ENCODE measurements at places on chromosomes 16 and 17.

DNA sequence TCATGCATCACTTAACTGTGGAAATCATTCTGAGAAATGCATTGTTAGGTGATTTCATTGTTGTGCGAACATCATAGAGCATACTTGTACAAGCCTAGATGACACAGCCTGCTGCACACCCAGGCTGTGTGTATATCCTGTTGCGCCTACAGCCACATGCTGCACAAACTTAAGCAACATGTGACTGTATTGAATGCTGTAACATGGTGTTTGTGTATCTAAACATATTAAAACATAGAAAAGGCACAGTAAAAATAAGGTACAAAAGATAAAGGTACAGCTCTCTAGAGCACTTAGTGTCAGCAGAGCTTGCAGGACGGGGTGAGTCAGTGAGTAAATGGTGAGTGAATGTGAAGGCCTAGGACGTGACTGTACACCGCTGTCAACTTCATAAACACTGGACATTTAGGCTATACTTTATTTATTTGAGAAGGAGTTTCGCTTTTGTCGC, 11.9 kb downstream of the FOXK2 start:
- no peak for DNase-seq

DNA sequence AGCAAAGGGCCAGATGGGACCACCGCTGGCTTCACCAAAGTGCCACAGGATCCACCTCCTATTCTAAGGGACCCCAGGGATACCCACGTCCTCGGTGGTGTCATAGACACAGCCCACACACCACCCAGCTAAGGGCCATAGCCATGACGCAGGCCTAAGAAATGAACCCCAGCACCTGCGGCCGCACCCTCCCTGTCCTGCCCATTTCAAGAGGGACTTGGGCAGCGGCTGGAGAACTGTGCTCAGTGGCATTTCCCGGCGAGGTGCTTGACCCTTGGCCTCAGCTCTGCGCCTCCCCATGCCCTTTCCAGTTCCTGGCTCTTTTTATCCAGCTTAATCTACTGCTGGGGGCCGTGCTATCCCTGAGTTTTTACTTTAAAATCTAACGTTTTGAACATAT, 27.3 kb downstream of the ZNF778 start:
- no peak for DNase-seq

GRCh38 chr16:26129997-26130396, 438.2 kb downstream of the HS3ST4 start:
- DNase-seq, result no peak

DNA sequence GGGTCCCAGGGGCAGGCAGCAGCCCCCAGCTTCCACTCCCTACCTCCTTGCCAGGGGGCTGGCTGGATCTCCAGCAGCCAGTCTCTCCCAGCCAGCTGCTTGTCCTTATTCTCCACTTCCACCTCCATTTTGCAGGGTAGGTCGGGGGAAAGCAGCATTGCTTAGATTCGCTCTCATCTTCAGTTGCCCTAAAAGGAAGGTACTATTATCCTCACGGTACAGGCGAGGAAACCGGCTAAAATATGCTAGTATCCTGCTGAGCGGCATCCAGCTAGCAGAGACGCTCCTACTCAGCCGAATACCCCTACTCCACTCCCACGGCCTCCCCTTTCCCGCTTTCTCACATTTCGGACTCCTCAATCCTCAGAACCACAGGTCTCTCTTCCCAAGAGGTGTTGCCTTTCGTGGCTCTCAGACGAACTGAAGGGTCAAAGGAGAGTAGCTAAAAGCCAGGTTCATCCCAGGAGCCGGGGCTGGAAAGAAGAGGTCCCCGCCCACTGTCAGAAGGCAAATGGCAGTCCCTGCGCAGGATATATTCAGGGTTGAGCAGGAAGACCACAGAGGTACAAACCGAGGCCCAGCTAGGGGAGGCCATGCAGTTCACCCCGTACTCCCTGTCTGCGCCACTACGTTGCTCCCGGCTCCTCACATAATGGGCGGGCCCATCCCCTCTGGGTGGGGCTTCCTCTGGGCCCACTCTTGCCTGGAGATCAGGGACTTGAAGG, 1.7 kb upstream of the RAB11FIP4 start:
- no peak for DNase-seq

- no peak for DNase-seq
Measured at GRCh38 chr16:25693631-25694030, 1.9 kb downstream of the HS3ST4 start.

- no peak for DNase-seq
Measured at GRCh38 chr16:85968041-85968920, 69.3 kb downstream of the IRF8 start.

DNA sequence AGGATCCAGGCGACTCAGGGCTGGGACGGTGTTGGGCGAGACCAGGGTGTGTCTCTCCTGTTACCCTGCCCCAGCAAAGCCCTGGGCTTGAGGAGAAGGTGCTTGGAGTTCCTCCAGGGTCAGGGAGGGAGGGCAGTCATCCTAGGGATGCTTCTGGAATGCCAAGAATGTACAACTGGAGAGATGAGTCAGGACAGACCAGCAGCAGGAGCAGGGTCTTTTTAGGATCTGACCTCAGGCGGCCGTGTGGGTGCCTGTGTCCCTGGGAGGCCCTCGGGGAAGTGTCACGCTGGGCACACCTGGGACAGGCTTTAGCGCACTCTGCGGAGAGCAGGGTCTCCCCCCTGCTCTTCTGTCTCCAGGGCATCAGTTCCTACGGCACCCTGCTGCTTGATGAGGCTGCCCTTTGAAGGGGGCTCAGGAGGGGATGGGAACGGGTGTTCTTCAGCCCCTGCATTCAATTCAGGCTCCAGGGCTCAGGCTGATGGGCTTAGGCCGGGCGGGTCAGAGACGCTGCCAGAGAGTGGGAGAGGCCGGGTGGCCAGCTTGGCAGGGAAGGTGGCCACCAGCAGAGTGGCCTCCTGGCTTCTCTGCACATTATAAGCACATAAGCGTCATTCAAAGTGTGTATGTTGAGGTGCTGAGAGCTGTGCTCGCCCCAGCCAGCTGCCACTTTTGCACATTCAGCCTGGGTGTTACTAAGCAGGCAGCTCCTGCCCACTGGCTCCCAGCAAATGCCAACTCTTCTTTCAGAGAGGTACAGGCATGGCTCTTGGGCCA, 8.4 kb upstream of the MTSS2 start:
- no peak for DNase-seq

- no peak for DNase-seq
Measured at GRCh38 chr17:8253801-8254200, 4.7 kb downstream of the PFAS start.

DNA sequence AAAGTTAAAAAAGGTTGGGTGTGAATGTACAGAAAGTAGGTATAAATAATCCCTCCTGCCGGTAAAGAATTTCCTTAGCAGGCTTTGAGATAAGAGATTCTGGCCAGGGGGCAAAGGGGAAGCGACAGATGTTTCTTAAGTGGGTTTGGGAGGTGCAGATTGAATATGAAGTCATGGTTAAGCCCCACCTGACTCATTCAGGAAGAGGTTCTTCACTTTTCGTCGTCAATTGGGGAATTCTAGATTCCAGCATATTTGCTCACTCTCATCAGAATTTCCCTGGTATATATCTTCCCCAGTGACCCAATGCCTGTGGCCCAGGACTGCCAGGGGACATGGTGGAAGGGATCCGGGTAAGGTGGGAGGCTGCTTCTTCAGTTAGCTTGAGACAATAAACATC, 127.8 kb downstream of the CPPED1 start:
- no peak for DNase-seq

- DNase-seq, result no peak
Measured at GRCh38 chr17:76660656-76661042, 17.1 kb upstream of the ST6GALNAC1 start.

- DNase-seq, result no peak
Measured at GRCh38 chr17:79989106-79989835, 46.4 kb downstream of the TBC1D16 start.

DNA sequence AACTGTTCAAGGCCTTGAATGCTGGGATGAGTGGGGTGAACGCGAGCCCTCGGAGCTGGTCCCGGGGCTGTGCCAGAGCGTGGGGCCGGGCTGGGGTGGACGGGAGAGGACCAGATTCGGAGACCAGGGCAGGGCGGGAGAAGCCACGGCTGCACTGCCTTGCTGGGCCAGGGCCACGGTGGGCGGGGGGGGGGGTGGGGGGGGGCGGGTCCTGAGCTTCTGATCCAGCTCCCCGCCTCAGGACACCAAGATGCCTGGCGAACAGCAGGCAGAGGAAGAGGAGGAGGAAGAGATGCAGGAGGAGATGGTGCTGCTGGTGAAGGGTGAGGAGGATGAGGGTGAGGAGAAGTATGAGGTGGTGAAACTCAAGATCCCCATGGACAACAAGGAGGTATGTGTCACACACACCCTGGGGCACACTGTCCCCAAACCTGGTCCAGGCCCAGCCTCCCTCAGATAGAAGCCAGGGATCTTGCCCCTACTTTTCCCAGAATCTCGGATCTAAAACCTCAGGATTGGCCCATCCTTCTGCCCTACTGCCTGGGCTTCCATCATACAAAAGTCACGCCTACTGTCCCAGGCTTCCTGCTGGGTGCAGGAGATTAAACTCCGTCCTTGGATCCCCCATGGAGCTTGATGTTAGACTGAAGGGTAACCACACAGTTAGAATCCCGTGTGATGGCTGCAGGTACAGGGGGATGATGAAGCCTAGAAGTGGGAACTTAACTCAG, 563 bp downstream of the ZNF771 start:
- DNase-seq, result no peak

DNA sequence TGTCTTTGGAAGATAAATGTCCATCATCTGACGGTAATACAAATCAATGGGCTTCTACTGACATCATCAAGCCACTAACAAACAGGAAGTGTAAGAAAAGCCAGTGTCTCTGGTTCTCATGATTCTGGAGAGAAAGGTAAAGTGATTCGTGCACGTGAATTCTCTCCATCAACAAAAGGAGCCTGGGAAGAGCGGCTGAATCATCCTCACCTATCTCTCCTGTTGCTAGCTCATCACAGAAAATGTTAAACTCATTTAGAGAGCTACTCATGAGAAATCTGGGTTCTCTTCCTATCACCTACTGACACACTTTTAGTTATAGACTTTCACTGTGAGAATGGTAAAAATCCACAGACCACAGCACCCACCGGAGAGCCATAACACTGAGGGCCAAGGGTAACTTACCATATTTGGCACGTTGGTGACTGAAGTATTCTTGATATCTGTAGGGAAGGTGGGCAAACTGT, 70.3 kb downstream of the CREBBP start:
- DNase-seq, result no peak

- no peak for DNase-seq
Measured at GRCh38 chr17:55433029-55433628, 11.5 kb upstream of the MMD start.

GRCh38 chr17:82898976-82899514, 59.2 kb upstream of the ZNF750 start:
- DNase-seq, result no peak

- DNase-seq, result no peak
Measured at GRCh38 chr17:27240086-27240801, 53.7 kb upstream of the WSB1 start.

- DNase-seq, result no peak
Measured at GRCh38 chr17:72816406-72816805, 276.1 kb downstream of the SLC39A11 start.

- no peak for DNase-seq
Measured at GRCh38 chr16:83771306-83771942, 36.4 kb upstream of the HSBP1 start.

DNA sequence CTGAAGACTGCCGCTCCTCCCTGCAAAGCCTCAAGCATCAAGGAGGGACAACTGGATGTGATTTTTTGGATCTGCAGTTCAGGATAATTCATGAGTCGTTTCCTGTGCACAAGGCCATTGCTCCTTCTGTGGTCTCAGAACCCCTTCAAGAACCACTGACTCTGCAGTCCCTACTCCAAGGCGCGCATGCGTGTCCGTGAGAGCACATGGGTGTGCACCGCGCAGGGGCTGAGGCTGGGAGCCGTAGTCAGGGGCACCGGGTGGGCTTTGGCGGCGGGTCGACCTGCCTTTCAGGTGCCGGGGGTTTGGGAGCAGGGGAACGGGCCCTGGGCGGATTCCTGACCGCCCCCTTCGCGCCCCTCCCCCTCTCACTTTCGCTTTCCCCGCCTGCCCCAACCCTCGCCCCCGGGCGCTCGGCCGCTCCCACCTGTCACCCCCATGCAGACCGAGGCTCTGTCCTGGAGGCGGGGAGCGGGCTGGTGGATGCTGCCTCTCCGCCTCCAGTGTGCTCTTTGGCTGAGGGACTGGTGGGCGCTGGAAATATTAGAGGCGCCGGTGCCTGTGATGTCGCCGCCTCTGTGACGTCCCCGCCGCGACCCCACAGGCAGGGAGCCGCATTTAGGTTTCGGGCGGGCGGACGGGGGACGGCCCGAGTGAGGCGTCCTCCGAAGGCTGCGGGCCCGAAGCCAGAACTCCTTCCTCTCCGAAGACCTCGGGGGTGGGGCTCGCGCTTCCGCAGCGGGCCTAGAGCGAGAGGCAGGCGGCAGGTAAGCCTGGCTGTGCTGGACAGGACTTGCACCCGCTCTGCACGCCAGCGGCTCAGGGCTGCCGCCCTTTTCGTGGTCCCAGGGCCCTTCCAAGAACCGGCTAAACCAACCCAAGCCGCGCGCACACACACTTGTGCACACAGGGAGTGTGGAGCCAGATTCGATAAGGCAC, at the start of gene SPATA32:
TSS of gene SPATA32 (minus strand) at position 518 of the 939 bp plus-strand sequence. CDS start at position 440, 78 bp downstream.
- peak; percentile 66 for DNase-seq

- no peak for DNase-seq
Measured at GRCh38 chr17:12536021-12536420, 129.7 kb upstream of the MYOCD start.

GRCh38 chr17:77374170-77374936, 233.6 kb downstream of the SEC14L1 start:
- peak; percentile 82 for DNase-seq

GRCh38 chr17:64095144-64095882, 34.6 kb downstream of the ERN1 start:
- DNase-seq, result no peak

- peak; percentile 27 for DNase-seq
Measured at GRCh38 chr17:3843935-3844516, 2.0 kb downstream of the NCBP3 start.

- DNase-seq, result no peak
Measured at GRCh38 chr17:73770849-73771229, 126.6 kb upstream of the SDK2 start.

GRCh38 chr17:50601823-50602375, 32.8 kb upstream of the ABCC3 start:
- DNase-seq, result no peak

Measured in CD4-positive, alpha-beta memory T cell (primary cell).